ENCODE measurements at places on chromosomes 7 and 10.

DNA sequence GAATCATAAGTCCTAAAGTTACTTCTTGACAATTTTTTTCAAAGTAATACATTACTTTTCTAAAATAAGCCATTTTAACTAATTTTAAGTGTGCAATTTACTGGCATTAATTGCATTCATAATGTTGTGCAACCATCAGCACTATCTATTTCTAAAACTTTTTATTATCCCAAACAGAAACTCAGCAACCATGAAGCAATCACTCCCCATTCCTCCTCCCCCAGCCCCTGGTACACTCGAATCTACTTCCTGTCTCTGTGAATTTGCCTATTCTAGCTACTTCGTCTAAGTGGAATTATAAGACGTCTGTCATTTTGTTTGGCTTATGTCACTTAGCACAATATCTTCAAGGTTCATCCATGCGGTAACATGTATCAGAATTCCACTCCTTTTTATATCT lies 84.9 kb downstream of the MKX start:
- DNase-seq = no peak

DNA sequence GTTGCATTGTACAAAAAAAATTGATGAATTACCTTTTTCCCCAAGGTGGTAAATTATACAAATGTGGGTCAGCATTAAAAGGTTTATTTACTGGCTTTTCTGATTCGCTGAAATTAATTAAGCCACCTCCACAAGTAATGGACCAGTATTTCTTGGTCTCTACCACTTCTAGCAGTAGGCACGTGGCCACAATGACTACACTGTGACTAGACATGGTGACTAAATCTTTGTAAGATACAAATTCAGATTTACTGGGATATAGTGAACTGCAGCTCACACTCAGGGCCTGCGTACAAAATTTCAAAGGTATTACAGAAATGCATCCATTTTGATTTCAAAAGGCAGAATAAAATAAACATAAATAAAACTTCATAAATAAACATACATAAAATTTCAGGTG lies 10.9 kb downstream of the HPSE2 start:
- no peak for DNase-seq

DNA sequence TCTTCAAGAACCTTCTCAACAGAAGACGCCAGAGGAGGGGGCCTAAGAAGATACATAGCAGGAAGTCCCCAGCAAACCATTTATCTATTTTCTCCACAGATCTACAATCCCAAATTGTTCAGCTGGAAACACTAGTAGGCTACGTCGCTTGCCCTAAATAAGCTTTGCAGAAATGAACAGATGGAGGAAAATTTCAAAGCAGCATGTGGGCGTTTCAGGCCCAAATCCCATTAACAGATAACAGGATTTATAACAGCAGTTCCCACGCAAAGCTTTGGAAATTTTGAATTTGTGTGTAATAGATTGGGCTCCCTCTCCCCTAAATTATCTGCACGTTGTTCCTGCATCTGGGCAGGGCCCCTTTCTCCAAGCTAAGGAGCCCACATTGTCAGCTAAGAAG lies 60.6 kb upstream of the FRMD4A start:
- no peak for DNase-seq

DNA sequence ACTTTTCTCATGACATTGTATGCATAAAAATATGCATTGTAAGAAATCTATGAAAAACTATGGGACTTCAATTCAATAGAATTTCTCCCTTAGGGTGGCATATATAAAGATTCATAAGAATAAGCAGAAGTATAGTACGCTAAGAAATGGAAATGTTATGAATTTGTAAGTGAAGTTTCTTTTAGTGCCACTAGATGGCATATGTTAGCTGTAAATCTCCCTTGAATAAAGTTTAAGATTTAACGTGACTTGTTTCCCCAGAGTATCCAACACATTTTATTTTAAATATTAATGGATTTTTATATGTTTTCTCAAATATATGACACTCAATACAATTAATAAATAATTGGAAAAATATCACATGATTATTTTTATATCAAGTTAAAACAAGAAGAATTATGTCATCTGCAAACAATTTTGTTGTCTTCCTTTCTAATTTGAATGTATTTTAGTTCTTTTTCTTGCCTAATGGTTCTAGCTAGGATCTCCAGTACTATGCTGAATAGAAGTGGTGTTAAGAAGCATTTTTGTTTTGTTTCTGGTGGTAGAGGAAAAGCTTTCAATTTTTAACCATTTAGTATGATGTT lies 287.2 kb downstream of the HGF start:
- no peak for DNase-seq

- no peak for DNase-seq
Observed at GRCh38 chr10:127354992-127355391, 158.6 kb upstream of the INSYN2A start.

DNA sequence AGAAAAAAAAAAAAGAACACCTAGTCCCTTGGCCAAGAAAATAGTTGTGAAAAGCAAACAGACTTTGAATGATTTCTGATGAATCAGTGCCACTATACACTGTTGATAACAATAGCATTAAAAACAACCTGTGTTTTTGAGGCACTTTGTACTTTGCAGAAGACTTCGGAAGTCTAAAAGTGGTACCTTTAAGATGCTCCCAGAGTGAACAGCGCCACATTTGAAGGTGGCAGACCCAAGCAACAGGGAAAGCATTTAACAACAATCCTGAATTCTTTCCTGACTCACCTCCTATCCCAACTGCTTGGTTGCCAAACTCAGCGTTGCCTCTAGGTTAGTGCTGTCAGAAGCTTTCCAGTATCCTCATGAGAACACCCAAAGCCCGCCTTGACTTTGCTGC lies 102.5 kb upstream of the CCDC6 start:
- DNase-seq = no peak

DNA sequence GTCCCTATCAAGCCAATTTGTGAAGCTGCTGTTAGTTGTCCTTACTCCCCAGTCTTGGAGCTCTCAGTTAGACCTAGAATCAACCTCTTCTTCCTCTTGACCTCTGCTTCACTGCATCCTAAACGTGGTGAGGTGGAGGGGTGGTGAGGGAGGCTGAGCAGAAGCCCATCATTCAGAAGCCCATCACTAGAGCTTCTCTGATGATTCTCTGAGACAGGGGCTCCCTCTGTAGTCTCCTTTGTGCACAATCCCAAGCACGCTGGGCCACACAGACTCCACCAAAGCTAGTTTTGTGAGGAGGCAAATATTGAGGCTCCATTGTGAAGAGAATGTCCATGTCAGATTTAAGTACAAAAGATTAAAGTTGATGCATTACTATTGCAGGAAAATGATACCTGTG lies 163.8 kb upstream of the PRSS1 start:
- no peak for DNase-seq

- DNase-seq = no peak
Observed at GRCh38 chr10:26365681-26366358, 72.3 kb upstream of the APBB1IP start.

GRCh38 chr10:1872151-1872726 lies 134.9 kb upstream of the ADARB2 start:
- no peak for DNase-seq

GRCh38 chr7:30899630-30900029 lies 12.0 kb upstream of the AQP1 start:
- DNase-seq = no peak

DNA sequence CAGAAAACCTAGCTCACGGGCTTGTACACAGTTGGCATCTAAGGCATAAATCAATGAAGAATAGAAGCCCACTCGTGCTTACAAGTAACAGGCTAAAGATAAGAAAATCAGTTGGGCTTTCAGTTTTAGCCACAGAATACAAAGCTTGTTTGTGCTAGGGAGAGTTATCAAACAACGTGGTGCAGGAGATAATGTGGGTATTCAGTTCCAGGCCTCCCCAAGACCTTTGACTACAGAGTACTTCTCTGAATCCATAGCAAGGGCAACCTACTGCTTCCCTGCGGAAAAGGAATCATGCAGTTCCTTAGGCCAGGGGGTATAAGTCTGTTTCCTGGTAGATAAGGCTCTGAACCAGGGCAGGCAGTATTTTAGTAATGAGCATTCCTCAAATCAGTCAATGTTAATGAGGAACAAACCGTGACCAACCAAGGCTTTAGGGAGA lies 219.5 kb upstream of the CSTF2T start:
- DNase-seq = no peak

- no peak for DNase-seq
Observed at GRCh38 chr10:64010711-64011110, 489.5 kb downstream of the REEP3 start.

DNA sequence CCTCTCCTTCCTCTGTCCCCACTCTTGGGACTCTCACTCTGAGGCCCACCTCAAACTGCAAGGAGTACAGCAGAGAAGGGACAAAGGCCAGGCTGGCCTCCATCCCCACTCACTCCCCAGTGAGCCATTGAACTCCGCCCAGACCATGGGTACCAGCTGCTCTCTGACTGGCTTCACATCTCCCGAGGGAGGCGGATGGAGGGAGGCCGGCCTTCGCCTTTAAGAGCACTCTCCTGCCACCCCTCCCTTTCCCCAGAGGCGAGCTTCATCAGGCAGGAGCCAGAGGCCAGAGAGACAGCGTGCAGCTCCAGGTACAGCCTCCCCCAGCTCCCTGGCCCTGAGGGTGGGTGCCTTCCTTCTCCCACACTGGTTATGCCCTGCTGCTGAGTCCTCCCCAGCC lies 1.8 kb upstream of the LDB3 start:
- no peak for DNase-seq

DNA sequence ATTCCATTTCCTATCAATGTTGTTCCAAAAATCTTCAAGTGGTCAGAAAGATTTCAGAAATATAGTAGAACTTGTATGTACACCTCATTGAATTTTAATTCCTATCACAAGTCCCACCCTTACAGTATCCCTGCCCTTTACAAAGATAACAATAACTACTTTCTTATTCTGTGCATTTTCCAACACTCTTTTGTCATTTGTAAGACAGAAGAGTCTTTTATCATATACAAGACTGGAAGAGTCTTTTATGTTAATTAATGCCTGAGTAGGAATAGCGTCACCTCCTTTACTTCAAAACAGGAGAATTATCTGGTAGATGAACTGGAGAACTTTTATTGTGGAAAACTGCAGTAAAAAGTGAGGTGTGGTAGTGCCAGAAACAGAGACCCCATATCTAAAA lies 193.9 kb upstream of the SEMA3C start:
- no peak for DNase-seq

- no peak for DNase-seq
Observed at GRCh38 chr10:23314835-23315239, 29.8 kb downstream of the C10orf67 start.

- no peak for DNase-seq
Observed at GRCh38 chr7:140998715-140999114, 16.0 kb downstream of the MRPS33 start.

DNA sequence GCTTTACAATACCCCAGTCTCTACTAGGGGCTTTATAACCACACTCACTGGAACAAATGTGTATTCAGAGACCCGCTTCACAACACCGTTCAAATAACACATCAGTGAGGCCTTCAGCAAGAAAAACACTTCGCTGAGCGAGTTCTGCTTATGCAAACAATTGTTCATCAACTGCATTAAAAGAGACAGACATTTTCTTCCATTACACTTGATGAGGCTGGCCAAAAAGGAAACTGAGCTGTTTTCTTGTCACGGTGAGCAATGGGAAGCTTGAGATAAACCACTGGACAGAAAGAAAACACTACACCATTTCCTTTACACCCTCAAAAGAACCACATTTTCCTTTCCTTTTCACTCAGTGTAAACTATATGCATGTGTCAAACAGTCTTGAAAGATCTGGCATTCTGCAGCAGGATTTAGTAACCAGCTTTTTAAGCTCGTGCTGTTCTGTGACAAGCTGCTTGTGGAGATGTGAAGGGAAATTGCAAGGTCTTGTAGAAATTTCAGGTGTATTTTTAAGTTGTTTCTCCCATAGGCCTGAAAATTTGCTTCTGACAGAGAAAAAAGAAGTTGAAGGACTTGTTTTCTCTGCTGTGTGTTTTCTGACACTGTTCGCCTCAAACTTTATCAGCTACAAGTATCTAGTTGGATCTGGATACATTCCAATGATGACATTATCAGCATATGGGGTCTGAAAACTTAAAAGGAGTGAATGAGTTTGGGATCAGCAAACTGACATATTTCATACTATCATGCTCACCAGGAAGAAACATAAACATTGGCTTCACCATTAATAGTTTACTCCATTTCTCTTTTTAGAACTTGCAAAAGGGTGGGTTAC lies 693.1 kb downstream of the PARD3 start:
- DNase-seq = no peak

- no peak for DNase-seq
Observed at GRCh38 chr10:29160150-29160617, 128.7 kb upstream of the LYZL1 start.

GRCh38 chr10:132459301-132460003 lies 62.5 kb downstream of the PWWP2B start:
- DNase-seq = no peak

DNA sequence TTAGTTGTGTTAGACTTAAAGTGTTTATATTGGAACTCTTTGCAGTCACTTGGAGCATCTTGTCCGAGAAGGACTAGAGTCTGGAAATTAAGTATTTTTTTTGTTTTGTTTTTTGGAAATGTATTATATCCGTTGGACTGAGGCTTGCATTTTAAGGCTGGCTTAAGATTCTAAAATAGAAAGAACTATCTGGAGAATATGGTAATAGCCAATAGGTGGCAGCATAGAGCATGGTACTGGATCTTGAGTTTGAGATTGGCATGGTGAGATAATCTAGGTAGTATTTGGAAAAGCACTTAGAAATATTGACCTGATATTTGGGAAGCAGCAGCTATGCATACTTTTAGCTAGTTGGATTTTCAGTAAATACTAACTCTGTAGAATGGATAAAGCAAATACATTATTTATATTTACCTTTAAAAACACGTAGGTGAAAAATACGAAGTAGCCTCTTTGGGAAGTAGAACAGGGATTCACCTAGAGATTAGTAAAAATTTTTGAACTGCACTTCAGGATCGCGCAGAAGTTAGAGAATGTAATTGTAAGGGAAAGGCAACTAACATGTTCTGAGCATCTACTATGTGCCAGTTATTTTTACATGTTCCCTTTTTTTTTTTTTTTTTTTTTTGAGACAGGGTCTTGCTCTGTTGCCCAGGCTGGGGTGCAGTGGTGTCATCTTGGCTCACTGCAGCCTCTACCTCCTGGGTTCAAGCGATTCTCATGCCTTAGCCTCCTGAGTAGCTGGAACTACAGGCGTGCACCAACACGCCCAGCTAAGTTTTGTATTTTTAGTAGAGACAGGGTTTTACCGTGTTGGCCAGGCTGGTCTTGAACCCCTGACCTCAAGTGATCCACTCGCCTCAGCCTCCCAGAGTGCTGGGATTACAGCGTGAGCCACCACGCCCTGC lies 78.6 kb downstream of the LCOR start:
- no peak for DNase-seq

All from cortex of kidney (tissue), 1 donor.